WTC11 (cell line): ENCODE measurements at places on chromosomes 7 and 10. TPM values are rescaled to one million over a fixed set of nuclear protein-coding genes. Genes with fewer than 3 reads are reported as not detected.

GRCh38 chr10:58734664-58735063 is 222.0 kb downstream of the BICC1 start:
- DNase-seq = no peak
- no peaks in the 10 kb centered on the region for H3K27me3 ChIP-seq
- no peak overlapping the region for H3K4me3 ChIP-seq
- peaks cover 24% of the 10 kb centered on the region for H3K36me3 ChIP-seq

DNA sequence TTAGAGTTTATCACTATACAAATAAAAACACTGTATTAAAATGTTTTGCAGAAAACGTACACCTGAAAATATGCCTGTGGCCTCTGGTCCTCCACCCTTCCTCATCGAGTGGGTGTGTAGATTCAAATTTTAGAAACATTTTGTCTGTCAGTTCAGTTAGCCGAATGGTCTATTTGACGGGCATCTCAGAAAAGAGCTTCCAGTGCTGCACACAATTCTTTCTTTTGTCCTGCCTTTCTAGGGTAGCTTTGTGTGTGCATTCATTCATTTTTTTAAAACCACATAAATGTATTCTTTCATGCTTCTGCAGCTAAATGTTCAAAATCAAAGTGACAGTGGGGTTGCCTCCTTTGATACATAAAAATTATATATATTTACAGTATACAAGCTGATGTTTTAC is 46.8 kb downstream of the GNAI1 start:
- H3K4me3 ChIP-seq = no peak overlapping the region
- DNase-seq = no peak
- H3K27ac ChIP-seq = no peak overlapping the region
- no peaks in the 10 kb centered on the region for H3K27me3 ChIP-seq
- peaks cover 84% of the 10 kb centered on the region for H3K4me1 ChIP-seq

- H3K27me3 ChIP-seq = peaks cover 11% of the 10 kb centered on the region
- 0 out of 2 replicates have a peak, but pooled peaks cover 6% of the 10 kb centered on the region for H3K36me3 ChIP-seq
- H3K27ac ChIP-seq = no peak overlapping the region
- H3K4me1 ChIP-seq = no peaks in the 10 kb centered on the region
Observed at GRCh38 chr10:49571388-49571787, 32.5 kb upstream of the ERCC6 start.

GRCh38 chr10:120586471-120586872 is 129.4 kb downstream of the PLPP4 start:
- no peak overlapping the region for H3K4me3 ChIP-seq
- peaks cover 7% of the 10 kb centered on the region for H3K4me1 ChIP-seq
- no peak overlapping the region for H3K27ac ChIP-seq
- no peaks in the 10 kb centered on the region for H3K36me3 ChIP-seq
- no peak for DNase-seq

GRCh38 chr7:6181136-6181535 is 91.3 kb downstream of the CYTH3 start:
- no peak for DNase-seq
- H3K27me3 ChIP-seq = no peaks in the 10 kb centered on the region
- no peak overlapping the region for H3K4me3 ChIP-seq
- H3K27ac ChIP-seq = no peak overlapping the region
- 0 out of 2 replicates have a peak, but pooled peaks cover 5% of the 10 kb centered on the region for H3K36me3 ChIP-seq

GRCh38 chr7:127798769-127799372 is 146.9 kb downstream of the SND1 start:
- no peak for DNase-seq
- no peak overlapping the region for H3K4me3 ChIP-seq
- no peaks in the 10 kb centered on the region for H3K27me3 ChIP-seq
- H3K27ac ChIP-seq = no peak overlapping the region
- H3K4me1 ChIP-seq = peaks cover 35% of the 10 kb centered on the region

The CDC14C gene
- 0.07 TPM in 1 of 3 replicates, not detected in the others for total RNA-seq

DNA sequence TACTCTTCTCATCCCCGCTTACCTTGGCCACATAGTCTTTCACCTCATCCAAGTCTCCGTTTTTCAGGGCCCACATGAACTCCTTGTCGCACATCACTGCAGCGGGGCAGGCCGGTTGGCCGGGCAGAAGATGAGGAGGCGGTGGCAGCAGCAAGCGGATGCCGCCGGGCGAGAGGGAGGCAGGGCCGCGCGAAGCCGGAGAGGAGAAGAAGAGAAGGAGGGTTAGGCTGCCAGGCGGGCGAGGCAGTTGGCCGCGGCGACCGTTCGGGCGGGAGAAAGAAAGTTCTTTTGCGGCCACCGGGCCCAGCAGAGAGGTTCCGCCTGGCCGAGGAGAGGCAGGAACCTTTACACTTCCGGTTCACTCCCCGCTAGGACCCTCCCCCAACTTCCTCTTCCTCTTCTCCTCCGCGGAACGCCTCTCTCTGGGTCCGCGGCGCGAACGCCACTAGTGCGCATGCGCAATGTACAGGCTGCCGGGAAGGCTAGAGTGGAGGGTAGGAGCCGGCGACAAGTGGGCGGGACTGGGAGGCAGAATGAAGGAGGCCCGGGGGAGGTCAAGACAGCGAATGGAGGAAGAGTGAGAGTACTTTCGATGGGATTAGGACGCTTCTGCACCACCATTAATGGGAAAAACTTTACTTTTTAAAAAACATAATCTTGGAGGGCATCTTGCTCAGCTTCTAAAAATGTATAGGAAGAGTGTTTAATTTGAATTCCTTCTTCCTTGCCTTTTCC is at the start of gene MTPN:
MTPN (minus strand) TSS at position 353 of the 735 bp plus-strand sequence; CDS start at position 94, 259 bp downstream.
- peak within 1 kb of the TSS; percentile 92 for H3K27ac ChIP-seq
- peak within 1 kb of the TSS; percentile 95 for H3K4me3 ChIP-seq
- peaks cover 7% of the 10 kb centered on the region for H3K27me3 ChIP-seq

DNA sequence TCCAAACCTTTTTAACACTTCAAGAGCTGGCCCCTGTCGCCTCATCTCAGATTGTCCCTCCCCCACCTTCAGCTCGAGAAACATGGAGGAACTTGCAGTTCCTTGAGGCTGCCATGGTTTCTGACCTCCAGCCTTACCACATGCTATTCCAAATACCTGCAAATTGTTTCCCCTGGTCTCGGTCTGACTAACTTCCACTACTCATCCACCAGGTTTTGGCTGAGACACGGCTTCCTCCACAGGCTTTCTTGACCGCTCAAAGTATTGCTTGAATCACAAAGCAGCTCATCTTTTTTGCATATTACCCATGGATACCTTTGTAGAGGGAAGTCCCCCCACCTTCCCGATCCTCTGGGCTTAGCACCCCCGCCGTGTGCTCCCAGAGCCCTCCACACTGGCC is 5.2 kb upstream of the SAMD8 start:
- H3K27ac ChIP-seq = peak overlapping the region; percentile 93
- H3K36me3 ChIP-seq = no peaks in the 10 kb centered on the region
- no peaks in the 10 kb centered on the region; the same call in 1 of the 2 replicates for H3K27me3 ChIP-seq

- 0 out of 2 replicates have a peak overlapping the region, but pooled peaks have one; percentile 20 for H3K27ac ChIP-seq
- H3K4me3 ChIP-seq = no peak overlapping the region
- DNase-seq = peak; percentile 50
- no peaks in the 10 kb centered on the region for H3K27me3 ChIP-seq
- H3K36me3 ChIP-seq = no peaks in the 10 kb centered on the region
- H3K4me1 ChIP-seq = peaks cover 10% of the 10 kb centered on the region
Observed at GRCh38 chr10:71475243-71475871, 78.6 kb downstream of the CDH23 start.

The RBM33 gene
- total RNA-seq = 77.1 to 81.8 TPM (median 77.9 TPM) in 3 replicates

GRCh38 chr10:75547391-75548298 is 116.2 kb downstream of the LRMDA start:
- peaks cover 3% of the 10 kb centered on the region; the same call in 1 of the 2 replicates for H3K27me3 ChIP-seq
- no peak overlapping the region for H3K27ac ChIP-seq
- no peak for DNase-seq
- H3K4me1 ChIP-seq = peaks cover 11% of the 10 kb centered on the region
- no peak overlapping the region for H3K4me3 ChIP-seq
- peaks cover 5% of the 10 kb centered on the region for H3K36me3 ChIP-seq

DNA sequence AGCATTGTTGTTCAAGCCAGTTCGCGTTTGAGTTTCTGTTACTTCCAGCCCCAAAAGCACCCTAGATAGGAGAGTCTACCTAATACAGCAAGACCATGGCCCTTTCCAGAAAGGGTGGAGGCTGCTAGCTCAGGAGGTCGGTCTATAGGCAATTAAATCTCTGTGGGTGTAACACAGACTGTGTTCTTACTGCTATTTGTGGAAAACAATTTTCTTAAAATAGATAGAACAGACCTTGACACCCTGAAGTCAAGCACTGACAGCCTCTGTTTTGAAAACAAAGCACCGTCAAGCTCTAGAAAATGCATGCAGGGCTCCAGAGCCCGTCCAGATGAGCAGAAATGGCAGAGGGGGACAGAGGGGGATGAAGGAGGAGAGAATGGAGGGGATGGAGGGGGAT is 156.6 kb downstream of the PRKAG2 start:
- H3K27me3 ChIP-seq = no peaks in the 10 kb centered on the region
- peak overlapping the region; percentile 68; the same call in 1 of the 2 replicates for H3K27ac ChIP-seq
- H3K36me3 ChIP-seq = no peaks in the 10 kb centered on the region
- no peak overlapping the region for H3K4me3 ChIP-seq
- DNase-seq = no peak

The LOXL4 gene
- total RNA-seq = 0.07 to 0.35 TPM (median 0.21 TPM) in 3 replicates

DNA sequence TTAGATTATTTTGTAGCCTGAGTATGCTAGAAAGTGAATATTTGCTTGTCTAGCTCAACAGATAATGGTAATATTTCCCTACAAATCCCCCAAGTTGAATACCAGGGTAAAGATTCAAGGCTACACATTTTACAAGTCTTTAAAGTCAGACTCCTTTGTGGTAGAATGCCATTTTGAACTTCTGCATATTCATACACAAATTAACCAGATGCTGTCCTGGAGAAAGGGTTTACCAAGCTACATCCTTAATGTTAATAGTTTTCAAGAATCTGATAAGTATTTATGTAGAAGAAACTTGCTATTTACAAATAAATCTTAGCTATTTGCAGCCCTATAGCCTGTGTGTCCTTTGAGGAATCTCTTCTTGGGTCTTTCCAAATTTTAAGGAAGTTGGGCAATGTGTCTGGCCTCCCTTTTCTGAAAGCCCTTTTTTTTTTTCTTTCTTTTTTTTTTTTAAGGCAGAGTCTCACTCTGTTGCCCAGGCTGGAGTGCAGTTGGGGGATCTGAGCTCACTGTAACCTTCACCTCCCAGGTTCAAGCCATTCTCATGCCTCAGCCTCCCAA is 82.6 kb downstream of the CPEB3 start:
- 0 out of 2 replicates have a peak, but pooled peaks cover 3% of the 10 kb centered on the region for H3K4me1 ChIP-seq
- no peaks in the 10 kb centered on the region for H3K36me3 ChIP-seq
- H3K27ac ChIP-seq = no peak overlapping the region
- no peak overlapping the region for H3K4me3 ChIP-seq

- DNase-seq = no peak
- H3K27ac ChIP-seq = no peak overlapping the region
- H3K36me3 ChIP-seq = no peaks in the 10 kb centered on the region
- no peaks in the 10 kb centered on the region for H3K4me1 ChIP-seq
- H3K4me3 ChIP-seq = no peak overlapping the region
Observed at GRCh38 chr10:100697070-100697469, 48.3 kb upstream of the PAX2 start.

- no peak for DNase-seq
- no peaks in the 10 kb centered on the region for H3K36me3 ChIP-seq
- H3K27me3 ChIP-seq = no peaks in the 10 kb centered on the region
- no peak overlapping the region for H3K4me3 ChIP-seq
- no peak overlapping the region for H3K27ac ChIP-seq
Observed at GRCh38 chr7:21962677-21963076, 17.0 kb upstream of the CDCA7L start.

- no peaks in the 10 kb centered on the region for H3K4me1 ChIP-seq
- DNase-seq = no peak
- H3K4me3 ChIP-seq = no peak overlapping the region
- H3K27me3 ChIP-seq = peaks cover 2% of the 10 kb centered on the region
- H3K27ac ChIP-seq = no peak overlapping the region
Observed at GRCh38 chr7:151927011-151927410, 29.2 kb upstream of the GALNTL5 start.

The ARHGEF5 gene
- total RNA-seq = 80.1 to 115 TPM (median 104 TPM) in 3 replicates

The RBM48 gene
- 8.0 to 8.6 TPM (median 8.4 TPM) in 3 replicates for total RNA-seq

The C10orf95 gene
- 0.57 to 0.96 TPM (median 0.87 TPM) in 3 replicates for total RNA-seq

- no peak overlapping the region for H3K27ac ChIP-seq
- H3K36me3 ChIP-seq = no peaks in the 10 kb centered on the region
- H3K4me1 ChIP-seq = 0 out of 2 replicates have a peak, but pooled peaks cover 3% of the 10 kb centered on the region
- H3K4me3 ChIP-seq = no peak overlapping the region
- DNase-seq = no peak
- no peaks in the 10 kb centered on the region; the same call in 1 of the 2 replicates for H3K27me3 ChIP-seq
Observed at GRCh38 chr7:104958371-104958865, 55.6 kb upstream of the KMT2E start.

DNA sequence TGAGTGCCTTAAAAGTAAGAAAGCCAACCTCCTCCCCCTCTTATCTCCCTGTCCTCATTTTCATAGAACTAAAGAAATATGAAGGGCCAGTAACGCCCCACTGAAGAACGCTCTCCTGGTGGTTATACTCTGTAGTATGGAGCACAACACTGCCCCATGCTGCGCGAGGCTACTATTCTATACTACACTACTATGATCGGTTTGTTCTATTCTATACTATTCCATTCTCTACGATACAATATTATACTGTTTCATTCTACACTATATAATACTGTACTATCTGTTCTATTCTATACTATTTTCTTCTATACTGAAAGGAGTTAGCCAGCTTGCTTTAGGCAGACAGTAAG is 34.8 kb downstream of the DIP2C start:
- no peak overlapping the region for H3K4me3 ChIP-seq
- H3K27me3 ChIP-seq = no peaks in the 10 kb centered on the region
- no peak overlapping the region for H3K27ac ChIP-seq
- peaks cover 17% of the 10 kb centered on the region for H3K4me1 ChIP-seq
- H3K36me3 ChIP-seq = no peaks in the 10 kb centered on the region
